ENCODE measurements at places on chromosomes 16 and 17.

GRCh38 chr17:61285526-61286320, 113.9 kb upstream of the TBX2 start:
- H3K27ac ChIP-seq, result no peak overlapping the region
- H3K4me3 ChIP-seq, result no peak overlapping the region
- no peaks in the 10 kb centered on the region for H3K36me3 ChIP-seq
- H3K4me1 ChIP-seq, result no peaks in the 10 kb centered on the region

- DNase-seq, result no peak
- no peaks in the 10 kb centered on the region for H3K36me3 ChIP-seq
- H3K27ac ChIP-seq, result no peak overlapping the region
These were observed 89.0 kb downstream of the SALL1 start for GRCh38 chr16:51062039-51062438.

DNA sequence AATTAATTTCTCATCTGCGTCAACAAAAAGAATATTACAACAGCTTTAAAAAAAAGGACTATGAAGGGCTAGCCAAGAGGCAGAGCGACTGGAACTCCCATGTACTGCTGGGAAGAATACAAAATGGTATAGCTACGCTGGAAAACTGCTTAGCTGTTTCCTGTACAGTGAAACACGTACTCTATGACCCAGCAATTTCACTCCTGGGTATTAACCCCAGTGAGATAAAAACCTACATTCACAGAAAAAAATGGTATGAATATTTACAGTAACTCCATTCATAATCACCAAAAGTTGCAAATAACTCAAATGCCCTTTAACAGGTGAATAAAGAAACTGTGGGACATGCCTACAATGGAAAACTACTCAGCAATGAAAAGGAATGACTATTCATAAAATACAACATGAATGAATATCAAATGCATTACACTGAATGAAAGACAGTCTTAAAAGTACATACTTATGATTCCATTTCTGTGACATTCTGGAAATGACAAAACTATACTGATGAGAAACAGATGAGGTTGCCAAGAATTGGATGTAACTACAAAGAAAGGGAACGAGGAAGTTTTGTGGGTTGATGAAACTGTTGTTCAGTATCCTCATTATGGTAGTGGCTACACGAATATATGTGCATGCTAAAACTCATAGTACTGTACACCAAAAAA, 27.6 kb downstream of the CMTM4 start:
- no peak overlapping the region for H3K27ac ChIP-seq
- H3K36me3 ChIP-seq, result no peaks in the 10 kb centered on the region
- no peaks in the 10 kb centered on the region for H3K4me1 ChIP-seq
- DNase-seq, result no peak
- no peaks in the 10 kb centered on the region for H3K27me3 ChIP-seq
- H3K4me3 ChIP-seq, result no peak overlapping the region

- peaks cover 3% of the 10 kb centered on the region for H3K36me3 ChIP-seq
- no peak for DNase-seq
- no peaks in the 10 kb centered on the region for H3K27me3 ChIP-seq
- no peak overlapping the region for H3K4me3 ChIP-seq
These were observed 51.5 kb downstream of the CHCT1 start for GRCh38 chr17:60473788-60474187.

DNA sequence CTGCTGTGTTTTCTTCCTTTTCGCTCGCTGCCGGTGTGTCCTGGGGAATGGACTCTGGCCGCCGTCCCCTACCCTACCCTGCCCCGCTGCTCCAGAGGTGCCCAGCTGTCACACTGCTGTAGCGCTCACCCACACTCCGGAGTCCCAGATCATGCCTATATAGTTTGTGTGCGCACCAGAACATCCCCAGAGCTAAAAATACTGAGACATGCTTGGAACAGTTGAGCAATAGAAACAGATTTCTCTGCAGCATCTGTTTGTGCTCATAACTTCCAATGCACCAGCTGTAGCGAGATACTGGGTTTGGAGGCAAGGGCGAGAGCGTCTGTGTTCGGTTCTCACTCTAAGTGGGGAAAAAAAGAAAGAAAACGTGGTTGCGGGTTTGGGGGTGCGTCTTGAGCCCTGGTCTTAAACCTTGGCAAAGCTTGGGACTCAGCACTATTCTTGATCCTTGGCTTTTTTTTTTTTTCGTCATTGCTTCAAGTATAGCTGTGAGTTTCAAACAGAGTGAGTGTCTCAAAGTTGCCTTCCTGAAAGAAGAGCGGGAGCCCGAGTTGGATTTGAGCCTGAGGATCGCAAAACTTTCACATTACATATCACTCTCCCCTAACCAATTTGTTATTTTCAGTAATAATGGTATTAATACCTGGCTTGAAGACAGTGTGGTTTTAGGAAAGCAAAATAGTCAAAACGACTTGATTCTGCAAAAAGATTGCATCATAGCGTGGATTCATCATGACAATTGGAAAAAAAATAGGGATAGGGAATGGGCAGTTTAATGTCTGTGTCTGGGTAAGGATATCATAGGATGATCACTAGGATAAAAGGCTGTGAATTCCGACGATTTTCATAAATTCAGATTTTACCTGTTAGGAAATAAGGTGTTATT, 621 bp downstream of the KCNJ2 start:
- H3K27me3 ChIP-seq, result peaks cover 85% of the 10 kb centered on the region
- H3K27ac ChIP-seq, result no peak overlapping the region
- H3K36me3 ChIP-seq, result peaks cover 3% of the 10 kb centered on the region
- peaks cover 12% of the 10 kb centered on the region for H3K4me1 ChIP-seq
- DNase-seq, result no peak
- peak overlapping the region; percentile 70 for H3K4me3 ChIP-seq

- H3K4me1 ChIP-seq, result peaks cover 20% of the 10 kb centered on the region
- H3K27ac ChIP-seq, result peak overlapping the region; percentile 98
- DNase-seq, result no peak
- peak overlapping the region; percentile 47 for H3K4me3 ChIP-seq
- H3K27me3 ChIP-seq, result no peaks in the 10 kb centered on the region
These were observed 2.5 kb upstream of the FBXL19 start for GRCh38 chr16:30920891-30921290.

GRCh38 chr16:72995151-72995881, 52.6 kb downstream of the ZFHX3 start:
- H3K27ac ChIP-seq, result no peak overlapping the region
- no peak for DNase-seq
- no peaks in the 10 kb centered on the region for H3K36me3 ChIP-seq
- H3K4me1 ChIP-seq, result peaks cover 2% of the 10 kb centered on the region
- H3K4me3 ChIP-seq, result no peak overlapping the region
- H3K27me3 ChIP-seq, result no peaks in the 10 kb centered on the region

- peak overlapping the region; percentile 90 for H3K4me3 ChIP-seq
- H3K27ac ChIP-seq, result peak overlapping the region; percentile 82
- peak; percentile 19 for DNase-seq
- H3K36me3 ChIP-seq, result no peaks in the 10 kb centered on the region
- H3K27me3 ChIP-seq, result peaks cover 15% of the 10 kb centered on the region
- H3K4me1 ChIP-seq, result peaks cover 27% of the 10 kb centered on the region
These were observed 1.6 kb downstream of the RIPOR1 start for GRCh38 chr16:67530013-67530939.

GRCh38 chr16:77219437-77219836, 20.2 kb downstream of the SYCE1L start:
- peaks cover 2% of the 10 kb centered on the region for H3K4me1 ChIP-seq
- no peak for DNase-seq
- H3K36me3 ChIP-seq, result no peaks in the 10 kb centered on the region

GRCh38 chr16:65975049-65975708, 391.3 kb upstream of the CDH5 start:
- no peaks in the 10 kb centered on the region for H3K4me1 ChIP-seq
- no peaks in the 10 kb centered on the region for H3K36me3 ChIP-seq
- no peaks in the 10 kb centered on the region for H3K27me3 ChIP-seq
- no peak overlapping the region for H3K4me3 ChIP-seq

DNA sequence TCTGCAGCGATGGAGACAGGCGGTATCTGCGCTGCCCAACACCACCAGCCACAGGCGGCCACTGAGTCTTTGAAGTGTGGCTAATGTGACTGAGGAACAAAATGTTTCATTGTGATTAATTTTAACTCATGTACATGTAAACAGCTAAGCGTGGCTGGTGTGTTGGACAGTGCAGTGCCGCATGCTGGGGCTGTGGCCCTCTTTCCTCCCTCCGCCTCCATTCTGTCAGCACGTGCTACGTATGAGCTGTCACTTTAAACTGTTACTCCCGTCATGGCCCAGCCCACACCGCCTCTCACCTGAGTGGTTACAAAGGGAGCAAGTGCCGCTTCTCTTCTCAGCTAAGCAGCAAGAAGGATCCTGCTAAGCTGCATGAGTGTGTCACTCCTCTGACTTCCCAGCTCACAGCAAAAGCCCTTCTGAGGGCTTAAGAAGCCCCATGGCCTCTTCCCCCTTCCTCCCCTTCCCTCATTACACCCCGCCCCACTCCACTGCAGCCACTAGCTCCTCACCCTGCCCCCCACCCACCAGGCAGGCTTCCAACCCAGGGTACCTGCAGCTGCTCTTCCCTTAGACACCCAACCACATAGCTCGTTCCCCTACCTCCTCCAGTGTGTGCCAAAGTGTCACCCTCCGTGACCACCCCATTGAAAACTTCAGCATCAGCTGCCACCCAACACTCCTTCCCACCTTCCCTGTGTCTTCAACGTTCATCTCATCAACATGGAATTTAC, 15.0 kb downstream of the HASPIN start:
- H3K4me3 ChIP-seq, result peak overlapping the region; percentile 79
- no peaks in the 10 kb centered on the region for H3K27me3 ChIP-seq
- DNase-seq, result no peak
- peaks cover 26% of the 10 kb centered on the region for H3K4me1 ChIP-seq
- H3K36me3 ChIP-seq, result no peaks in the 10 kb centered on the region
- peak overlapping the region; percentile 87 for H3K27ac ChIP-seq

GRCh38 chr17:5541610-5542202, 42.6 kb downstream of the NLRP1 start:
- H3K27me3 ChIP-seq, result no peaks in the 10 kb centered on the region
- no peak for DNase-seq
- no peak overlapping the region for H3K27ac ChIP-seq
- H3K36me3 ChIP-seq, result peaks cover 16% of the 10 kb centered on the region
- H3K4me1 ChIP-seq, result peaks cover 24% of the 10 kb centered on the region

DNA sequence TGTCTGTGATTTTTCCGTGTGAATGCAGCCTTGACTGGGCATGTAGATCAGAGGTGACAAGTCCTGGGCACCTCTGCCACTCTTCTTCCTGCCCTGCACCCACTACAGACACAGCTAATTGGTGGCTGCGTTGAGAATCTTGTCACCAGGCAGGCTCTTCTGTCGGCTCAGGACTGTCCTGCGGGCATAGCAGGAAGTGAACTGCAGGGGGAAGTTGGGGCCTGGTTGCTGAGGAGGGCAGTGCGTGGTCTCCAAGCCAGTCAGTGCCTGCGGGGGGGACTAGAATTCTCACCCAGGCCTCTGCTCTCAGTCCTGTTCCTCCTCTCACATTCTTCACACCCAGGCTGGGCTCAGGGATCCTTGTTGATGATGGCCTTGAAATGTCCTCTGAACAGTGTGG, 50.5 kb downstream of the JPH3 start:
- DNase-seq, result no peak
- H3K4me1 ChIP-seq, result no peaks in the 10 kb centered on the region
- H3K27me3 ChIP-seq, result peaks cover 20% of the 10 kb centered on the region
- H3K36me3 ChIP-seq, result no peaks in the 10 kb centered on the region
- H3K4me3 ChIP-seq, result no peak overlapping the region

- peaks cover 16% of the 10 kb centered on the region for H3K4me1 ChIP-seq
- H3K27me3 ChIP-seq, result peaks cover 72% of the 10 kb centered on the region
- DNase-seq, result no peak
- peak overlapping the region; percentile 60 for H3K27ac ChIP-seq
- H3K36me3 ChIP-seq, result peaks cover 7% of the 10 kb centered on the region
These were observed 4.0 kb downstream of the IRX5 start for GRCh38 chr16:54934481-54935265.

- peak overlapping the region; percentile 95 for H3K27ac ChIP-seq
- no peaks in the 10 kb centered on the region for H3K36me3 ChIP-seq
- H3K27me3 ChIP-seq, result no peaks in the 10 kb centered on the region
- DNase-seq, result no peak
These were observed 123.1 kb downstream of the XYLT1 start for GRCh38 chr16:17347624-17348023.

- no peak overlapping the region for H3K4me3 ChIP-seq
- H3K36me3 ChIP-seq, result no peaks in the 10 kb centered on the region
- no peak for DNase-seq
These were observed 5.6 kb downstream of the LLGL2 start for GRCh38 chr17:75530837-75531720.

GRCh38 chr16:48125888-48126287, 29.9 kb downstream of the ABCC12 start:
- H3K27ac ChIP-seq, result no peak overlapping the region
- H3K36me3 ChIP-seq, result no peaks in the 10 kb centered on the region
- H3K4me3 ChIP-seq, result no peak overlapping the region
- no peak for DNase-seq
- no peaks in the 10 kb centered on the region for H3K4me1 ChIP-seq
- H3K27me3 ChIP-seq, result peaks cover 29% of the 10 kb centered on the region

DNA sequence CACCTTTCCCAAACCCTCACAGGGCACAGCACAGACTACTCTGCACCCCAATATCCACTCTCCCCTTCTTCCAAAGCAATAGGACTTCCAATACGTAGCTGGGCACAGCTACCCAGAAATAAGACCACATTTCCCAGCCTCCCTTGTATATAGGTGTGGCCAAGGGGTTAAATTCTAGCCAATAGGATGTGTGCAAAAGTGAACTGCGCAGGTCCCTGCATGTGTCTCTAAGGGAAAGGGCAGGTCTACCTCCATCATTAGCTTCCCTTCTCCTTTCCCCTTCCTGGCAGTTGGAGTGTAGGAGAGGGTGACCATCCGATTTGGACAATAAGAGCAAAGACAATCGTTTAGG, 25.5 kb upstream of the SNN start:
- peaks cover 14% of the 10 kb centered on the region for H3K27me3 ChIP-seq
- H3K4me3 ChIP-seq, result no peak overlapping the region
- H3K27ac ChIP-seq, result peak overlapping the region; percentile 37
- H3K4me1 ChIP-seq, result peaks cover 9% of the 10 kb centered on the region

GRCh38 chr17:74303305-74303704, 22.7 kb upstream of the KIF19 start:
- H3K4me1 ChIP-seq, result peaks cover 7% of the 10 kb centered on the region
- H3K27me3 ChIP-seq, result no peaks in the 10 kb centered on the region
- H3K27ac ChIP-seq, result no peak overlapping the region
- H3K4me3 ChIP-seq, result no peak overlapping the region

DNA sequence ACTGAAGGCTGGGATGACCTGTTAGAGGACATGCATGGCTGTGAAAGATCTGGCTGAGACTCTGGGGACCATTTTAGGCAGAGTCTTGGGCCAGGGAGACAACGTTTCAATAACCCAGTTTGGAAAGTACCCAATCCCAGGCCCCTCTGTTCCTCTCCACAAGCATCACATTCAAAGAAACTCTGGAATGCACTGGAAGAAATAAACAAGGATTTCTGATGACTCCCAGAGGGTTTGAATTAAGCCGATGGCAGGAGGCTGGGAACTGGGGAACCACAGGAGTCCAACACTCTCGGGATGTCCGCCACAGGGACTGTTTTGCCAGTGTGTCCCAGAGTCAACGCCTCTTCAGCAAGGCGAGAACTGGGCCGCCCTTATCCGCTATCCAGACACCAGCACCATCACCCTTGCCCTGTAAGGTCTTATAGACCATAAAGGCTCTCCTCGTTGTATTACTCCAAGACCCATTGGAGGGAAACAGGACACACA, 3.3 kb downstream of the PMP22 start:
- H3K36me3 ChIP-seq, result no peaks in the 10 kb centered on the region
- DNase-seq, result no peak
- H3K27me3 ChIP-seq, result peaks cover 84% of the 10 kb centered on the region
- H3K4me1 ChIP-seq, result peaks cover 10% of the 10 kb centered on the region
- H3K4me3 ChIP-seq, result peak overlapping the region; percentile 28

- no peak overlapping the region for H3K4me3 ChIP-seq
- no peak for DNase-seq
- no peaks in the 10 kb centered on the region for H3K4me1 ChIP-seq
- peaks cover 20% of the 10 kb centered on the region for H3K27me3 ChIP-seq
- no peaks in the 10 kb centered on the region for H3K36me3 ChIP-seq
These were observed 151.7 kb downstream of the ANKFN1 start for GRCh38 chr17:56305007-56305406.

All from T-helper 17 cell (primary cell).